Amygdala (tissue), 56 donors: ENCODE measurements at places on chromosomes 5 and 9.

DNA sequence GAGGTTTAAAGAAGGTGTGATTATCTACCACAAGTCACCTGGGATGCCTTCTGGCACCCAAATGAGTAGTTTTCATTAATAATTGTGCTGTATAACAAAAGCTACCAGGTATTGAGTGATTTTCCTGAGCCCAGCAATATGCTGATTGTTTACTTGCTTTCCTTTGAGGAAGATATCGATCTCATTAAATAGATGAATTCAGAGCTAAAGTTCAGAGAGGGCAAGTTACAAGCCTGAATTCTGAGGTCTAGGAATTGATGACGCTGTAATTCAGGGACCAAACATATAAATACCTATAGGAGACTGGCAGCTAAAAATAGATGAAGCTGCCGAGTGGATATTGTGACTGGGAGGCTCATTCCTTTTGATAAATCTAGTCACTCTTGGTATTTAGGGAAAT lies 1.1 kb downstream of the ERCC6L2 start:
- DNase-seq = no peak

DNA sequence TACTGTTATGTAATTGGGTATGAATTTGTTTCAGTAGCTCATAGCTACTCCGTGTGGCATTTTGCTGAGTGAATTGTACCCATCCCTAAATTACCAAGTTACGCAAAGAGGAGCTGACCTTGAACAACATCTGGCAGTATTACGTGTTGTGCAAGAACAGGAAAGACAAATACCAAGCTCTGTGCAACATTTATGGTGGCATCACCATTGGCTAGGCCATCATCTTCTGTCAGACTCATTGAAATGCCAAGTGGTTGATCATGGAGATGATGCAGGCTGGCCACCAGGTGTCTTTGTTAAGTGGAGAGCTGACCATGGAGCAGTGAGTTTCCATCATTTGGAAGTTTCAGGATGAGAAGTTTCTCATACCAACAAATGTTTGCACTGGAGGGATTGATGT lies 15.0 kb downstream of the ZSWIM6 start:
- DNase-seq = no peak

DNA sequence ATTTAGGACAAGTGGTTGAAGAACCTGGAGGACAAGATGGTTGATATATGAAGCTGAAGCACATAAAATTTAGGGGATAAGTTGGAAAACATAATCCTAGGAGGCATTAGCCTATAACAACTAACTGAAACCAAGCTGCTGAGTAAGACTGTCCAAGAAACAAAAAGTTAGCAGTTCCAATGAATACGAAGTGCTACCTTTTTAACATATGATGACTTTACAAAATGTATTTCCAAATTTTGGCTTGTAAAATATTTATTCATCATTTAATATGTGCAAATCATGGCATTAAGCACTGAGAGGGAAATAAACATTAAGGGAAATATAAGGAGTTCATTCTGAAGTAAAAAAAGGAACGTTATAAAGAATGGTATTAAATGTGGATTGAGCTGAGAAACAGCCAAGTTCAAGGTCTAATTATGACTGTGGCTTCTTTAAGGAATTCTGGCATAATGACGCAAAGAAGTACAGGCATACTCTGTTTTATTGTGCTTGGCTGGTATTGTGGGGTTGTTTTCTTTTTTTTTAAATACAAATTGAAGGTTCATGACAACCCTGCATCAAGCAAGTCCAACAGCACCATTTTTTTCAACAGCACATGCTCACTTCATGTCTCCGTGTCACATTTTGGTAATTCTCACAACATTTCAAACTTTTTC lies 7.7 kb downstream of the RAPGEF6 start:
- DNase-seq = no peak

GRCh38 chr5:36373527-36374086 lies 71.9 kb upstream of the RANBP3L start:
- no peak for DNase-seq

DNA sequence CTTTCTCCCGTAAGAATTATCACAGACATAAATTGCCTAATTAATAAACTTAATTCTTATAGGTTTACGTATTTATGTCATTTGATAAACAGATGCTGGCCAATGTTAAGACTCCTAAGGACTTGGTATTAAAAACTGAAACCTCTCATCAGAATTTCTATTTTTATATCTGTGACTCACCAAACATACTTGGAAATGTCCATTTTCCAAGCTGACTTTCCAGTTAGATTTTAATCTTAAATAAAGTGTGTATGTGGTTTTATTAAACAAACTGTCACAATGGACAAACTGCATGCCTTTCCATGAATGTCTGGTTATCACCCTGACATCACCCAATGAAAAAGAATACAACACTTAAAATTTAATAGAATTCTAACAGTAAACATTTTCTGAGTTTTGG lies 12.6 kb upstream of the COL23A1 start:
- DNase-seq = no peak

- no peak for DNase-seq
Observed at GRCh38 chr5:103582364-103582763, 19.8 kb upstream of the NUDT12 start.

DNA sequence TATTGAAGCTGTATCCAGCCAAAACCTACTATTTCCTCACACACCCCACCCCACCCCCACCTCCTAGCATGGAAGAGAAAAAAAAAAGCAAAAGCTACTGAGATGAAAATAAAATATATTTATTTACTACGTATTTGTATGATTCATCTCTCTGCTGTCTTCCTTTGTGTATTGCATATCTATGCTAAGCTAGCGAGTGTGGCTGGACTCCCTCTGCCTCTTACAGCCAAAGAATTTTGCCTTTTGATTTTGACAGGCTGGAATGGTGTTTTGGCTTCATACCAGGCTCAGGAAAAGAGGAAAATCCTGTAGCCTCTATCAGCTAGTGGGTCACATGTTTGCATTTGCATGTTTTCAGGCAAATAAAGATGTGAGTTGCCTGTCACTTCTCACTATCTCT lies 2.2 kb downstream of the ABLIM3 start:
- no peak for DNase-seq

GRCh38 chr9:96040591-96041461 lies 165.3 kb downstream of the ERCC6L2 start:
- DNase-seq = no peak

- no peak for DNase-seq
Observed at GRCh38 chr5:142874540-142874939, 104.4 kb downstream of the ARHGAP26 start.

GRCh38 chr5:3639175-3639574 lies 43.5 kb downstream of the IRX1 start:
- no peak for DNase-seq

GRCh38 chr9:85064811-85065371 lies 395.4 kb downstream of the NTRK2 start:
- DNase-seq = no peak

GRCh38 chr5:15463231-15463980 lies 36.6 kb upstream of the FBXL7 start:
- DNase-seq = no peak

DNA sequence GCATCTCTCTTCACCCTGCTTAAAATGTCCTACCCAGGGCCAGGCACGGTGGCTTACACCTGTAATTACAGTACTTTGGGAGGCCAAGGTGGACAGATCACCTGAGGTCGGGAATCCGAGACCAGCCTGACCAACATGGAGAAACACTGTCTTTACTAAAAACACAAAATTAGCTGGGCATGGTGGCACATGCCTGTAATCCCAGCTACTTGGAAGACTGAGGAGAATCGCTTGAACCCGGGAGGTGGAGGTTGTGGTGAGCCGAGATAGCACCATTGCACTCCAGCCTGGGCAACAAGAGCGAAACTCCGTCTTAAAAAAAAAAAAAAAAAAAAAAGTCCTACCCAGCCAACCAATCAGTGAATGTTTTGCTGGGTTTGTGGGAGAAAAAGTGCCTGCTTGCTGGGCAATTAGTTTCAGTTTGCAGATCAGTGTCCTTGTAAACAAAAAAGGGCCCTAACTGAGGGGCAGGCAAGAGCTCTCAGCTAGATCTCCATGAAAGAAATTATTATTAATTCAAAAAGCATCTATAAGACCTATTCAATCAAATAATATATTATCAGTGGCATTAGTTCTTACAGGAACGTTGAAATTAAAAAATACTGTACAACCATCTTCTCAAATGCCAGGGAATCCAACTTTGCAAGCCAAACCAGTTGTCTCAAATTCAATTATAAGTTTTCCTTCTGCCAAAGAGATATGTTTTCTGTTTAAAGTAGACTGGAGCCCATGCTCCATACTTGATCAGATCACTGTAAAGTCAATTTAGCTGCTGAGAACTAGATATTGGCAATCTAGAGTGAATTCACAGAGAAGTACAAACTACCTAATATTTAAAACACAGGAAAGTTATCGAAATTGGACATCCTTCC lies 3.9 kb downstream of the MEGF9 start:
- DNase-seq = no peak

DNA sequence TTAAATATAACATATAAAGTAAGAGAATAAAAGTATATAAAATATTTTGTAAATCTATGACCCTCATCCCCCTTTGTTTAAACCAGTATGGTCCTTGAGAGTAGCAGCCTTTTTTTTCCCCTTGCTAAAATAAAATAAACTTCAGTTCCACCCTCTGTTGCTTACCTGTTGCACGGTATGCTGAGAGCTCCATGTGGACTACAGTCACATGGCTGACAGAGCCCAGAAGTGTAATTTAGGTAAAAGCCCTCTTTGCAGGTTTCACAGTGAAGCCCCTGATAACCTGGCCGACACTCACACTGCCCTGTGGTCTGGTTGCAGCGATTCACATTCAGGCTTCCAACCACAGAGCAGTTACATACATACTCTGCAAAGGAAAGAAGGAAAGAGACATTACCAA lies 55.1 kb downstream of the MEGF9 start:
- DNase-seq = no peak

- DNase-seq = no peak
Observed at GRCh38 chr5:150062216-150062922, 24.0 kb downstream of the CSF1R start.

- no peak for DNase-seq
Observed at GRCh38 chr5:98941131-98941883, 12.5 kb upstream of the CHD1 start.

- no peak for DNase-seq
Observed at GRCh38 chr9:98227883-98228282, 27.6 kb downstream of the TBC1D2 start.

DNA sequence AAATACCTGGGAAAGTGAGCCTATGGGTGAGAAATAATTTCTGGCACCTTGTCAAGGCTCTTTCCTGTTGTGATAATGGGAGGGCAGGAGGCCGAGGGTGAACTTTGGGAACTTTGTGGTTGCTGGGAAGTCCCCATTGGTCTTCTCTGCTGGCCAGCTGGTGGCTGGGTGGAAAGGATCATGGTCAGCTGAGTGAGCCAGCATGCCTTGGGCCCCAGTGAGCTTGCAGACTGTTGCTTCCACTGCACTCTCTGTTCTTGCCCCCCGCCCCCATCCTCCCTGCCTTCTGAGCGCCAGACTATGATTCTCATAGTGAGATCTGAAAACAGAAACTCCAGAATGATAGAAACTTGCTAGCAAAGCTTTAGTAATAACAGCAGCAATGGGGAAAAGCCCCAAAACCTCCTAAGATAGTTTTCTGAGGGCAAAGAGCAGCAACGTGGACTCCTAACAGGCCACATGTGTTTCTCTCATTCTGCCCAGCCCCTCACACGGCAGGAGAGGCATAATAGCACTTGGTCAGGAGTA lies 139.2 kb upstream of the SMARCA2 start:
- DNase-seq = no peak

DNA sequence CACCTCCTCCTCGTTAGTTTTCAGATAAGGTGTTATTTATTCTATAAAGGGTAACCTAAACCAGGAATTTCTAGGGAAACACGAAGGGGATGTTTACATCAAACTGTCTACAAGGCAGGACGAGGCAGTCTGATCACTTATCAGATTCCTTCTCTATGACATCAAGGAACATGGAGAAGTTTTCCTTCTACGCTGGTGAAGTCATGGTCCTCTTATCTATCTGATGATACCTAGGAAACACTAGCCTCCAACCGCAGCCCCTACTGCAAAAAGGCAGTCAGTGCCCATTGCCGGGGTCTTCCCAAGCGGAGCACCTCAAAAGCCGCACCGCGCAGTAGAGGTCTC lies 1.5 kb downstream of the MPDZ start:
- no peak for DNase-seq

- no peak for DNase-seq
Observed at GRCh38 chr5:153470736-153471135, 19.7 kb upstream of the GRIA1 start.

GRCh38 chr5:122404018-122404417 lies 92.0 kb downstream of the SNCAIP start:
- DNase-seq = no peak

DNA sequence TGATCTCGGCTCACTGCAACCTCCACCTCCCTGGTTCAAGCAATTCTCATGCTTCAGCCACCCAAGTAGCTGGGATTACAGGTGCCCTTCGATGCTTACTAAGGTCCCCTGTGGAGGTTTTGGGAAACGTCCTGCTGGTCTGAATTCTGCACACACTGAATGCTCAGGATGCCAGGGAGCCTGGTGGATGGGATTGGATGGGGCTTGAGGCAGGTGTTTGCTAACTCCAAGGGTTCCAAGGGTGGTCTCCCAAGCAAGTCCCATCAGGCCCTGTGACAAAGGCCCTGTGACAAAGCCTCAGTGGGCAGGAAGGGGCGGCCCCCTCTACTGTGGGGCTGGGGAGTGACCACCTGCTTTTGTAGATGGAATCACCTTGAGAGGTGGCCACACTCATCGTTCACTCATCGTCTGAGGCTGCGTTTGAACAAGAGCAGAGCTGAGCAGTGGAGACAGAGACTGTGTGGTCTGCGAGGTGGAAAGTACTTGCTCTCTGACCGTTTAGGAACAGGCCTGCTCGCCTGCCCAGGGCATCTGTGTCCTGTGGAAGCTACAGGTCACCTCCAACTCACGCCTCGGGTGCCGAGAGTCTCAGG lies 40.2 kb downstream of the MRPL36 start:
- DNase-seq = no peak

- DNase-seq = no peak
Observed at GRCh38 chr9:120344230-120344629, 235.7 kb downstream of the CDK5RAP2 start.

- DNase-seq = no peak
Observed at GRCh38 chr5:57456531-57457135, 26.0 kb downstream of the ACTBL2 start.

- DNase-seq = no peak
Observed at GRCh38 chr9:95188459-95188858, 129.1 kb downstream of the FANCC start.

GRCh38 chr5:78778538-78778937 lies 130.0 kb upstream of the LHFPL2 start:
- no peak for DNase-seq

GRCh38 chr9:14895806-14896205 lies 14.4 kb downstream of the FREM1 start:
- DNase-seq = no peak

DNA sequence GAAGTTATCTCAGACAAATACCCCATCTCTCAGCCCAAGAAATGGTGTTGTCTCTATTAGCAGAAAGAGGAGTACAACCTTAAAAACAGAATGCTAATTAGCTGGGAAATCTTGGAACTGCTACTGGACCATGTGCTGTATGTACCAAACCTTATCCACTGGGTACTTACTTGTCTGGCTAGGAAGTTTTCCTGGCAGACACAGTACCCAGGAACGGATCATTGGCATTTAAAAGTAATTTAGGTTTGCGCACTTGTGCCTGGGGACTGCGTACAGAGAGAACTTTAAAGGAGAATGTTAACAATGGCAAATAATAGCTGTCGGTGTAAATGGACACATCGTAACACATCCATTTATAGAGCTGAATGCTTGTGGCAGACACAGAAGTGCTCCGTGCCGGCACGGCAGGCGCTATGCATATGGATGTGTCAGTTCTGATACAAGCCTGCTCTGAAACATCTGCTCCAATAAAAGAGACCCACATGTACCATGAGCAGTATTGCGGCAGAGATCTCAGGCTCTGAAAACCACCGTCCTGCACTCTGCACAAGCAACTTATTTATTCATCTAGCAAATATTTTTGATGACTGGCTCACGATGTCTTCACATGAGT lies 290.6 kb upstream of the PANK3 start:
- no peak for DNase-seq
